NCI-H2029 (cell line): ENCODE measurements at places on chromosomes 12 and 14.

DNA sequence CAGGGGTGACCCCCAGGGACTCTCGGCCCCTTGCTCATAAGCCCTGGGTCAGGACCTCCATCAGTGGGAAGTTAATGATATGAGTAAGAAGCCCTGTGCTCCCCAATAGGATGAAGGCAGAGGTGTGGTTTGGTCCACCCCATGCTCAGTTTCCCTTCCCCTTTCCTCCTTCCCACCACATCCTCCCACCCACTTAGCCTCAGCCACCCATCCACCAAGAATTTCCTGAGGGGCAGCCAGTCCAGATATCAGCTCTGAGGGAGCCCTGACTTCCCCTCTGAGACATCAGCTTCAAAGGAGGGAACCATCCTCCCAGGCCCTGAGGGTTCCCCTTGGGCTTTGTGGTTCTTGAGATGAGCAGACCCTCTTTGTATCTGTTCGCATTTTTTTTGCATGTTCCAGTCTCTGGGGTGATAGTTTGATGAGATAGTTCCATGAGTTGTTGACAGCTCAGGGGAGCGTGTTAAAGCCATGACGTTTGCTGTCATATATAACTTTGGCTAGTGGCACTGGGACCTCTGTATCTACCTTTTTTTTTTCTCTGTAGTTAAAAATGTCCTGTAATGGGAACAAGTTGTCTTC lies 71.2 kb downstream of the LGMN start:
- no peak for DNase-seq

DNA sequence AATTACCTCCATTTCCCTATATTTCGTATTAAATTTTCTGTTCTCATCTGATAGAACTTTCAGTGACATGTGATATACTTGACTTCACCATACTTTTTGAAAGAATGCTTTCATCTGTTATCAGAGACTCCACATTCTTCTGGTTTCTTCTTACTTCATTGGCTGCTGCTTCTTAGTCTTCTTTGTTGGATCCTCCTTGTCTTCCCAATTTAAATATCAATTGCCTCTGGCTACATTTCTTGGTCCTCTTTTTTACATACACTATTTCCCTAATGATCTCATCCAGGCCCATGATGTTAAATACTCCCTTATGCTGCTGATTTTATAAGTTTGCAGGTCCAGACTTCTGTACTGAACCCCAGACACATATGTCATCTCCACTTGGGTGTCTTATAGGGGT lies 22.0 kb downstream of the OR5AU1 start:
- no peak for DNase-seq

DNA sequence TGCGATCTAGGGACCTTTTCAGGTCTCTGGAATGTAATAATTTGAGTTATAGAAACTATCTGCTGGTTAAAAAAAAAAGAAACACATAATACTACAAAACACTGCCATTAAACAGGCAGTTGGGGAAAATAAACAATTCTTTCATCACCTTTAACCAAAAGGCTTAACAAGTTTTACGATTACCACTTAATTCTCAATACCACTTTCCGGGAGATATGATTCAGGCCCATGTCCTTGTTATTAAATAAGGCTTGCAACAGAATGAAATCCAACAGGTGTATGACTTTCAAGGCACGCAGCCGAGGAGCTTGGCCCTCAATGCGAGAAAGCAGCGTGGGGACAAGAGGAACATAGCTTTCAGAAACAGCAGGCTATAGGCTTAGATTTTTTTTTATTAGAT lies 5.6 kb upstream of the GLRX5 start:
- no peak for DNase-seq

GRCh38 chr14:96280104-96280503 lies 24.1 kb downstream of the BDKRB1 start:
- no peak for DNase-seq

GRCh38 chr12:6827437-6827911 lies 733 bp upstream of the P3H3 start:
- peak; percentile 45 for DNase-seq

DNA sequence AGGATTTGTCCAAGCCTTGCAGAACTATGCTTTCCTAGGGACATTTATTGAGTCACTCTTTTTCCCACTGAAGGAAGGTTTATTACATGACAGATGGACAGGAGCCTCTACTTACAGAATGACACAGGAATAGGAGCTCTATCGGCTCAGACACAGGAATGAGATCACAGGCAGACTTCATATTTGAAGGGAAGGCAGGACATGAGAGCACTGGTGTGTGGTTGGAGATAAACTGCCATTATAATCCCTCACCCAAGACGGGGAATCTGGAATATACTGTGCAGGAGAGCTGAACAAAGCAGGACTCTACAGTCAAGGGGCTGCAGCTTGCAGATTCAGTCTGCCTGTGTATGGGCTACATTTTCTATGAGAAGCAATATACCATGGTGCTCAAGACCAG lies 26.8 kb upstream of the IL22 start:
- DNase-seq = no peak

- DNase-seq = no peak
These were observed 5.4 kb upstream of the PELI2 start for GRCh38 chr14:56112781-56113180.

DNA sequence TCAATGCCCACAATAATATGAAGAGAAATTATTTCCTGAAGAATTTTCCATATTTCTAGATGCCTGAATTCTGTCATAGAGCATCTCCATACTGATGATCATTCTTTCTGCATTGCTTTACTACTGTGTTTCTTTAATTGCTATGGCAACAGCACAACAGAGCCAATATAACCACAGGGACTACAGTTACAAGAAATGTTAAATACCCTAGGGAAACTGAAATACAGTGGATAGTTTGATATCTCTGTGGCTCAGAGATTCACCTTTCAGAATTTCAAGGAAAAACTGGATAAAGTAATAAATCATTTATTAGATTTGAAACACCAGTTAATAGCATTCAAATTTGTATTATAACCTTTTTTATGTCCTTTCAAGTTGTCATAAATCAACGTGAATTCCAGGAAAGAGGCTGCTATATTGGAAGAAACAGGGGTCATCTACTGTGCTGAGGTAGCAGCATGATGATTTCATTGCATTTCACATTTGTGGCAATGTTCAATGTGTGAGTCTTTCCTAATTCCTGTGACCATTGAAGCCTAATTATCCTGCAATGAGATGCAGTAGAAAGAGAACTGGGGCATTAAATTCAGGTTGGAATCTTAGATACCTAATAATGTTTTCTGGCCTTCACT lies 267.1 kb downstream of the LRFN5 start:
- no peak for DNase-seq

GRCh38 chr12:117036046-117036445 lies 63.2 kb downstream of the TESC start:
- DNase-seq = peak; percentile 91

- DNase-seq = peak; percentile 80
These were observed 76.0 kb upstream of the CCDC60 start for GRCh38 chr12:119258556-119258955.

- DNase-seq = no peak
These were observed 92.4 kb downstream of the PHLDA1 start for GRCh38 chr12:75939016-75939642.

- DNase-seq = no peak
These were observed 8.3 kb downstream of the PROX2 start for GRCh38 chr14:74867673-74868072.

DNA sequence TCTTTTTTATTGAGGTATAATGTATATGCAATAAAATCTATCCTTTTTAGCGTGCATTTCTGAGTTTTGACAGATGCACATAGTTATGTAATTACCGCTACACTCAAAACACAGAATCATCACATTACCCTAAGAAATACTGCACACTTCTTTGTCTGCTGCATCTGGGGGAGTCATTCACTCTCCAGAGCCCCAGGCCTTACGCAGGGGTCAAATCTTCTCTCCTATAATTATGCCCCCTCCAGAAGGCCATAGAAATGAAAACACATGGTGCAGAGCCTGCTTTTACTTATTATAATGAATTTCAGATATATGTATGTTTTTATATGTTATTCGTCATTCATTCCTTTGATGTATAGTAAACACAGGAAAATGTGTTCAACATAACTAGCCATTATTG lies 296.5 kb upstream of the TMEM132C start:
- no peak for DNase-seq

- no peak for DNase-seq
These were observed 40.5 kb downstream of the PCNX1 start for GRCh38 chr14:70947739-70948138.

DNA sequence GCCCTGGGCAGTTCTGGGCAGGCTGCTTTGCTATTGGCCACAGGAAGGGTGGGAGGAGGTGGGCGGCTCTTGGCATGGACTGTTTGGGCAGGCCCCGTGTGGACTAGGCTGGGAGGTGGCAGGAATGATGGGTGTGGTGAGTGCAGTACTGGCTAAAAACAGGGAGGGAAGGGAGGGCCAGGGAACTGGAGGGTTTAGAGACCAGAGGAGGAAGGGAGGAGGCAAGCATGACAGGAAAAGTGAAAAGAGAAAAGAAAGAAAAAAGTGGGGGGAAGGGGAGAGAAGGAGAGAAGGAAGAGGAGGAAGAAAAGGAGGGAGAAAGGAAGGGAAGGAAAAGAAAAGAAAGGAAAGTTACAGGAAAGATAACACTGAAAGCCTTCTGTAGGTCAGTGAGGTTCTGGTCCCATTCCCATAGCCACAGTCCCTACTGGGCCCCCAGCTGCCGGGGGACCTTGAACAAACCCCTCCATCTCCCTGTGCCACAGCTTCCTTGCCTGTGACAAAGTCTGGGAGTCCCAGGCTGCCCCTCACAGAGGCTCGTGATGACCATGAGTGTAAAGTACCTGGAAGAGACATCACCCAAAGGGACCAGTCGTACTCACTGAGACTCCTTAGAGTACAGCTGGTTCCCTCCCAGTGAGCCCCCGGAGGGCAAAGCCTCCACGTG lies 1.1 kb upstream of the C14orf132 start:
- no peak for DNase-seq

- peak; percentile 25 for DNase-seq
These were observed 2.2 kb downstream of the DACT1 start for GRCh38 chr14:58639842-58640484.

DNA sequence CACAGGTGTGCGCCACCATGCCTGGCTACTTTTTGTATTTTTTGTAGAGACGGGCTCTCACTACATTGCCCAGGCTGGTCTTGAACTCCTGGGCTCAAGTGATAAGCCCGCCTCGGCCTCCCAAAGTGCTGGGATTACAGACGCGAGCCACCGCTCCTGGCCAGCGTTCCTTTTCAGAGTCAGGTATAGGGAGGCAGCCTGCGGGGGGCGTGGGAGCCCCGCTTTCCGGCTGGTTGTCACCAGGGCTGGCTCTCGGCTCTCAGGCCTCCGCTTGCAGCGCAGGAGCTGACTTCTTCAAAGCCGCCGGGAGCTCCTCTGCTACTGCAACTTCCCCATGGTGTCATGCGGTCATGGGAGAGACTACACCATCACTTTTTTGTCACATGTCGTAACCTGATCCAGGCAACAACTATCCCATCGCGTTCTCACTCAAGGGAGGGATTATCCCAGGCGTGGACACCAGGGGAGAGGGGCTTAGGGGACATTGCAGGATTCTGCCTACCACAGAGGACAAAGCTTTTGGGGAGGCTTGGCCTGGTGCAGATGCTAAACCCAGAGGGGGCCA lies 129.4 kb downstream of the SCARB1 start:
- DNase-seq = no peak

- peak; percentile 5 for DNase-seq
These were observed 38.2 kb downstream of the PLXNC1 start for GRCh38 chr12:94186278-94187241.

DNA sequence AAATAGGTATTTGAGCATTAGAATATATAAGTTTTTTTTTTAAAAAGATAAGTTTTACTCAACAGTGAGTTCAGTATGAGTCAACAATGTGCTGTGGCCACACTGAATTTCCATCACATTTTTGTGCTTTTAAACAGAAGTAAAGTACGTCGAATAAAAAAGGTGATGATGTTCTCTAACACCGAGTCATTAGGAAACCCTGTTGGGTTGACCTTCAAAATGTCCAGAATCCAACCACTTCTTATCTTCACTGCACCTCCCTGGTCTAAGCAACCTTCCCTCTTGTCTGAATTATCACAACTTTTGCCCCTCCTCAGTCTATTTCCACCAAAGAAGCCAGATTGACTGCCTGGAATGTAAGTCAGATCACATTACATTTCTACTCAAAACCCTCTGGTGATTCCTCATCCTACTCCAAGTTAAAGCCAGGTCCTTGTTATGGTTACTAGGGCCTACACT lies 43.0 kb upstream of the SYCP3 start:
- DNase-seq = no peak

GRCh38 chr14:29927376-29928116 lies at the start of gene PRKD1:
Gene PRKD1 (minus strand): TSS chr14:29927847.
- DNase-seq = no peak

GRCh38 chr12:7601406-7601805 lies 64.3 kb downstream of the APOBEC1 start:
- DNase-seq = no peak

GRCh38 chr12:124520265-124520701 lies 47.1 kb downstream of the NCOR2 start:
- peak; percentile 95 for DNase-seq

DNA sequence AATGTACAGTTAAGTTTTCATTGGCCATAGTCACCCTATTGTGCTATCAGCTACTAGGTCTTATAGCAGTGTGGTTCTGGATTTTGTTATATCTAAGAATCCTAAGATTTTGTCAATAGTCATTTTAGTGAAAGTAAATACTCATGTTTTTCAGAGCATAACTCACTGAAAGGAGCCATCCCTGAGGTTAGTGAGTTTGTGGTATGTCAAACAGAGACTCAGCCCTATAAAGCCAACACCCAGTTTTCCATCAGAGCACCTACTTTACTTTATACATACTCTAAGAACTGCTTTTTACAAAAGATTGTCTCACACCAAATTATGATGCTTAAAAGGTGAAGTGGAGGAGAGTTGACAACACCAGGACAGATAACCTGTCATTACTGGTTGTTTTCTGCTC lies 686.3 kb upstream of the LRFN5 start:
- DNase-seq = no peak

DNA sequence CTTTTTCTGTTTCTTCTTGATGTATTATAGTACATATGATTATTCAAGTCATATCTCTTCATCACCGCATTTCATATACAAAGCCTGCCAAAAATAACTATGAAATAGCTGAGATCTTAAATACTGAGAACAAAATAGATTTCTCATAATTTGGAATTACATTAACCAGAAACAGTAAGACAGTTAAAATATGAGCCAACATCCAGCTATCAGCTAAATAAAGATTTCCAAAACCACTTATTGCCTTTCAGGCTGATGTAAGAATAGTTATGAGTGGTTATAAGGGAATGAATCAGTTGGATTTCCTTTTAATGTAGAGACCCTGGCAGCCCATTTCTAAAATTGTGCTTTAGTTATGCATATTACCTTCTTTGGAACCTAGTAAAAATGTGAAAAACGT lies 47.4 kb downstream of the TMEM117 start:
- DNase-seq = no peak

DNA sequence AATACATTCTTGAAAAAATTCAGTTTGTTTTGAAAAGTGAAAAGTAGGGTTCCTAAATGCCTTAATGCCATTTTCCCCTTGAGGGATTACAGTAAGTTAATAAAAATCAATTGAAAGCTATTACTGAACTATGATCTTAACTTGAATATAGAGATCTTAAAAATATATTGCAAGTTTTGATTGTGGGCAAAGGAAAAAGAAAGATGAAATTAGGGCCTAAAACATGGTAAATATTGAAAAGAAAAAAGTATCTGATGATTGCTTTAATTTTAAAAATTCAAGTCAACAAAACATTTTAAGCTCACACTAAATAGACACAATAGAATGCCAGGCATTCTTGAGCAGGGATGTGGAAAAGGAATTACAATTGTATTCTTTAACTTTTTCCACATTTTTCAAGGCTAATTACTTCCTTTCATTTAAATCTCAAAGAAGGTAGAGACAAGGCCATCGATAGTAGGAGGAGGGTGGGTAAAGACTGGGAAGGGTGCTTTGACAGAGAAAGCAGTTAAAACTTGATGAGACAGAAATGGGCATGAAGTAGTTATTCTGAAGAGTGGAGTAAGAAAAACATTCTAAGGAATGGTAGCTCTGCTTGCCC lies 294.4 kb downstream of the NELL2 start:
- no peak for DNase-seq
